ENCODE measurements at places on chromosomes 1 and 21. TPM values are rescaled to one million over a fixed set of nuclear protein-coding genes. Genes with fewer than 3 reads are reported as not detected.

The TEX38 gene
- not detected for total RNA-seq

The COL6A1 gene
- 5.2 TPM for total RNA-seq

The KCNT2 gene
- total RNA-seq, result not detected

The NR1I3 gene
- total RNA-seq, result not detected

The MTARC2 gene
- total RNA-seq, result not detected

The CFAP107 gene
- not detected for total RNA-seq

The SELENBP1 gene
- not detected for total RNA-seq

The GPX7 gene
- total RNA-seq, result 26.6 TPM

The GJA4 gene
- not detected for total RNA-seq

The AKNAD1 gene
- not detected for total RNA-seq

The PCAT6 gene
- 0.59 TPM for total RNA-seq

The CLCNKB gene
- not detected for total RNA-seq

The HLX gene
- not detected for total RNA-seq

The LRRC53 gene
- not detected for total RNA-seq

The ADAM30 gene
- total RNA-seq, result not detected

The SPRR2D gene
- total RNA-seq, result not detected

All from activated CD8-positive, alpha-beta memory T cell treated with anti-CD3 and anti-CD28 coated beads for 36 hours (primary cell).